Kidney capillary endothelial cell (primary cell): ENCODE measurements at places on chromosomes 12 and 14.

DNA sequence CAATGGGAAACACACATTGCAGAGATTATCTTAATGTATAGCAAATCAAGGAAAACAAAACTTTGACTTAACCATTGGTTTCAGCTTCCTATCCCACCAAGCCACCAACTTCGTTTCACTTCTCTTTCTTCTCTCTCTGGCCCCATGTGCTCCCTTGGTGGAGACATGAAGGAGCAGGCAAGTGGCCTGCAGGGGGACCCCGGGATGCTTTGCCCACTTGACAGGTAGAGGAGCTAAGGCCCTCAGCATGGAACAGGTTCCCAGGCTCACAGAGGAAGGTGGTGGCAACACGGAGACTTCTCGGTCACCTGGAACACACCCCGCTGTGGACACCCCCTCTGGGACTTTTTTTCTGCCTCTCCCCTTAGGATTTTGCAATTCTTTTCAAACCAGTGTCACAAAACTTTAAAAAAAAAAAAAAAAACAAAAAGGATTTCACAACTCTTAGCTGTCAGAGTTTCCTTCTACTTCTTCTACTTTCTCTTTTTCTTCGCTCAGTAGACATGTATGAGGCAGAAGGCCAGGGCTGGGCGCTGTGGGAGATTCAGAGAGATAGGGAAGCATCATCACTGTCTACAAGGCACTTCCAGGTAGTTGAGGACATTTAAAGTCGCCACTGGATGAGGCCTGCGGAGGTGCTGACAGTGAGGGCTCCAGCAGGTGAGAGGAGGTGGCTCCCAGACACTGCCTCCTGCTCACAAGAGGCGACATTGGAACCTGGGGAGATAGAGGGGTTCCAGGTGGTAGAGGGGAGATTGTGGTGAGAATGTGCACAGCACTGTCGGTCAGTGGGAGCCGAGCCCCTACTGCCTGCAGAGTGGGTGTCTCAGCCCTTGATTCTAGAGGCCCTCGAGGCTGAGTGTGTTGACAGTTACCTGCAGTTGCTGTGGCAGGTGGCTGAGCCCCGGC lies 119.6 kb downstream of the GCH1 start:
- DNase-seq: no peak

DNA sequence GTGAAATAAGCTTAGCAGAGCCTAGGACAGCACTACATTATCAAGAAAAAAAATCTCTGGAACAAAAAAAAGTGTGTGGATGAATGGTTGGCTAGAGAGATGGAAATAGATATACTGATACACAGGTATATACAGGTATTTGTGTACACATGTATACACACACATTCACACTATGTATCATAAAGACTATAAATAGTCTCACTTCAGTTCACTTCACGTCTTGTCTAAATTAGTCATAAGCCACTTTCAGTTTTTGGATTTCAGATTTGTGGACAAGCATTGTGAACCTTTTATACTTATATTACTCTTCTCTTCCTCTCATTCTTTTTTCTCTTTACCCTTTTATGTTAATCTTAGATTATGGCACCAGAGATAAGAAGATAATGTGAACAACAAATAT lies 41.8 kb upstream of the SLC6A15 start:
- DNase-seq: no peak

DNA sequence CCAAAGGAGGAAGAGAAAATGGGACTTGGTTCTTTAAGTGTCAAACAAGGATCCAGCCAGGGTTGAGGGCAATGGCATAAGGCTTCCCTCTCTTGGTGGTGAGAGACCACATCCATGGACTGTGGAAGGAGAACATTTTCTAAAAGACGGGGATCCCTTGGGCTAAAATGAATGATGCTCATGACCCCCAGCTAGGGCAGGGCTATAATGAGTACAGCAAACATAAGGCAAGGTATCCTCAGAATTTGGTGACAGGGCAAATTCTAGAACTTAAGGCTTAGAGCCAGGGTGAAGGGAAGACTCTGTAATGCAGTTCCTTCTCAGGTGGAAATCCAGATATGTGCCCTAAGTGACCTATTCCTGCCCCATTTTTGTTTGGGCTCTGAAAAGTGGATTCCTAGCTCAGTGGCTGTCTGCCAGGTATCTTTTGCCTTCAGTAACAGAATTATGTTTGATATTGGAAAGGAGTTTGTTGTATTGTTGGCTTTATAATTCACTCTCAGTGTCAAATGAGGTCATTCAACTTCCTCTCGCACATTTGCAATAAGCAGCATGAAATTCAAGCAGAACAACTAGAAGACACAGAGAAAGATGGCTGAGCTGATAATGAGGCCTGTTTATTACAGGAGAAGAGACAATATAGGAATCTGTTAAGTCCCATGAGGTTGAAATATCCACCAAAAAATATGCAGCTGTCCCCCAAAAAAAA lies 76.8 kb downstream of the DAD1 start:
- no peak for DNase-seq

GRCh38 chr14:78242086-78242485 lies 71.9 kb downstream of the NRXN3 start:
- no peak for DNase-seq

DNA sequence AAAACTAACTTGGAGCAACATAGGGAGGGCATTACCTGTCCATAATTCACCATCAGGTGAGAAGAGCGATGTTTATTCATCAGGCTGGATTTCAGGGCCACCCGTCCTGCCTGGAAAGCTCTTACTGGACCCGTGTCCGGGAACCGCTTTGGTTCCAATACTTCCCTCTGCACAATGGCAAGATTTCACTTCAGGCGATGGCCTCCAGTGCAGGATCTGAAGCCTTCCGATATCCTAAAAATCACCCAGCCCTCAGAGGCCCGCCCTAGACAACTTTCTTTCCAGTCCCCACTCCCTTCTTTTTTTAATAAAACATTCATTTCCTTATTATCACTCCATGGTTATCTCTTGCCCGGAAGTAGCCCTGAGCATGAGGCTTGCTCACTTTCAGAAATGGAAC lies 92.5 kb downstream of the BCL11B start:
- no peak for DNase-seq

- DNase-seq: peak; percentile 74
Observed at GRCh38 chr14:55556929-55557623, 22.9 kb upstream of the KTN1 start.
